ENCODE measurements at places on chromosomes 2 and 18. TPM values are rescaled to one million over a fixed set of nuclear protein-coding genes. Genes with fewer than 3 reads are reported as not detected.

The TRPM8 gene
- not detected for polyA plus RNA-seq

The KIAA2012 gene
- polyA plus RNA-seq: 0.10 TPM

The CCL20 gene
- 0.65 TPM for polyA plus RNA-seq

The SCYGR4 gene
- polyA plus RNA-seq: not detected

The DNER gene
- 1.3 TPM for polyA plus RNA-seq

The NRP2 gene
- polyA plus RNA-seq: 111 TPM

The KLHL14 gene
- polyA plus RNA-seq: 0.50 TPM

Data from ovary (tissue), 10 donors.